Tibial nerve (tissue), 4 donors: ENCODE measurements at places on chromosomes 11 and 22. TPM values are rescaled to one million over a fixed set of nuclear protein-coding genes. Genes with fewer than 3 reads are reported as not detected.
A peak's percentile ranks its signal among the peaks of the same experiment; 100 is the strongest.

DNA sequence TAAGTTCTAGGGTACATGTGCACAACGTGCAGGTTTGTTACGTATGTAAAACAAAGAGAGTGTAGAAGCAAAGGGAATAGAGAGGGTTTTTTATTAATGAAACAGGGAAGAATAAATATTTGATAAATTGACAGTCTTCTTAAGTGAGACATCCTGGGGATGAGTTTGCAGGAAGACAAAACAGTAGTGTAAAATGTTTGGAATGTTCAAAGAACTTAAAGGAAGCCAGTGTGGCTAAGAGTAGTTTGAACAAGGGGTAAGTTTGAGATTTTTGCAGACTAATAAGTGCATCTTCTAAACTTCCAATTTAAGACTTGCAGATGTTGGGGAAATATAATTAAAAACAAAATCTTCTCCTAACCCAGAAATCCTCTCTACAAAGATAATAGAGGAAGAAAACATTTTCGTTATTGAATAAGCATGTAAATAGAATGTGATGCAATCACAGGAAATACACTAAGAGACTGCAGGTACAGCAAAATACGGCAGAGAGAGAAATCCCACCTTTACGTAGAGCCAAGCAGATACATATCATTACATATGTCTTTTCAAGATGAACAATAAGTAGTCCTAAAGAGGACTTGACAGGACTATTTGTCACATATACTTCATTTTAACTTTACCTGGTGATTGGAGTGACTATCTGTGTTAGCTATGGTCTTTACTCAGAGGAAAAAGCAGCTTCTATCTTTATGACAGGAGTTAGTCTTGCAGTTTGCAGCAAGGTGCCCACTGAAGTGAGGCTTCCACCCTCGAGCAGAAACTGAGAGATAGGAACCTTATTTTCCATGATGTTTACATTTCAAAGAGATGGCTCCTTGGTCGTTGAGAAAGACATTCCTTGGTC lies 402.1 kb downstream of the CNTN5 start:
- DNase-seq = no peak
- H3K27ac ChIP-seq = no peak overlapping the region
- H3K27me3 ChIP-seq = no peaks in the 10 kb centered on the region
- no peaks in the 10 kb centered on the region for H3K4me1 ChIP-seq
- no peak overlapping the region for H3K4me3 ChIP-seq

DNA sequence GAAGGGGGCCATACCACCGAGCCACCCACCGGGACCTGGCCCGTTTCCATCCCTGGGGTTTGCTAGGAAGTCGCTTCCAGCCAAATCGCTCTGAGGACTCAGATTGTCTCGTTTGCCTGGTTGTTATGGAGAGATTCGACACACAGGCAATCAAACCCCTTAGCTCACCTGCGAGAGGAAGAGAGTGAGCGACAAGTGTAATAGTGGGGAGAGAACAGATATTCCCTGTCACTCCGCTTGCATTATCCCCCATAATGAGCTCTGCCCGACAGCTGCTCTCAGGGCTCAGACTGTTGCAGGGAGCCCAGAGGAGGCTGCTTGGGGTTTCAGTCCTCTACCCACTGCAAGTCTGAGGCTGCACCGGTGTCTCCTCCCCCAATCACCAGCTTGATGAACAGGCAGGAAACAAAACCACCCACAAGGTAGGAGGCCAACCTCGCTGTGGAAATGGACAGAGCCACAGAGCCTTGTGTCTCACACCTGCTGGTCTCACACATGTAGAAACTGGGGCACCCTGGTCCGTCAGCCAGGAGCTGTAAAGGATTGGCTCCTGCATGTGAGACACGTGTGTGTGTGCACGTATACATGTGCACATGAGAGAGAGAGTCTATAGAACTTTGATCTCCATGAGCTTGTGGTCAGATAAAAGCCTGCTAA lies 351.1 kb downstream of the BUD13 start:
- H3K36me3 ChIP-seq = no peaks in the 10 kb centered on the region
- no peak overlapping the region for H3K4me3 ChIP-seq
- H3K27ac ChIP-seq = no peak overlapping the region
- no peak for DNase-seq
- no peaks in the 10 kb centered on the region for H3K27me3 ChIP-seq

KRTAP5-11 gene
- total RNA-seq = not detected

DNA sequence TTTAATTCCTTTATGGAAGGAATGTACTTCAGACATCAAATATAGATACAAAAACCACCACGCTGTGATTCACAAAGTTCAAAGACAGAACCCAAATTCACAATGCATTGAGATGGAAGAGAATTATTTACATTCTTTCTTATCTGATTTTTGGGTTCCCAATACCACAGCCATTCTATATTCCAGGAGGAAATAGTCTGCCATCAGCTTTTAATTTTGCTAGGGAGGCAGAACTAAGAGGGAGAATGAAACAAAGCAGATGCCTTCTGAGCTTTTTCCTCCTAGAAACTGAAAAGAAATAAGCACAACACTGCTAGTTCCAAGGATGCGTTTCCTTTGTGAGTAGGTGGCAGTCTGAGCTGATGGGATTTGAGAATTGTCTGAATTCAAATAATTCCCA lies 283.0 kb upstream of the NARS2 start:
- DNase-seq = no peak
- no peak overlapping the region for H3K4me3 ChIP-seq
- no peaks in the 10 kb centered on the region for H3K36me3 ChIP-seq
- H3K4me1 ChIP-seq = no peaks in the 10 kb centered on the region
- H3K27me3 ChIP-seq = no peaks in the 10 kb centered on the region

DNA sequence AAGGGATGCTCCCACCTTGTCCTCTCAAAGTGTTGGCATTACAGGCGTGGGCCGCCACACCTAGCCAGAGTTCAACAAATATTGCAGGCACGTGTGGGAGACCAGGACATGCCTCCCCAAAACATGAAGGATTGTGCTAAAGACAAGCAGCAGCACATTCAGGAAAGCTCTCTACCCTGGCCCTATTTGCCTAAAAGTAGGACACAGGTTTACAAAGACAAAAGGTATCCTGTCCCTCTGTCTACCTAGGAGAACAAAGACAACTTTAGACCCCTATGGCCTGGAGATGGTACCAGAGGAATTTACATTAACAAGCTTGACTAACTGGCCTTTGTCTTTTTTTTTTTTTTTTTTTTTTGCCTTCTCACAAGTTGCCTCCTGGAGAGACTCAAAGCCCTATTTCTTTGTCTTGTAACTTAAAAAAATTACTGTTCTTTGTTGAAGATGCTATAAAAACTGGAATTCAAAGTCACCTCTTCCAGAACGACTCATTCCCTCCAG lies 859 bp upstream of the ACCS start:
- no peaks in the 10 kb centered on the region for H3K36me3 ChIP-seq
- no peak for DNase-seq
- peak overlapping the region; percentile 93 for H3K27ac ChIP-seq

DNA sequence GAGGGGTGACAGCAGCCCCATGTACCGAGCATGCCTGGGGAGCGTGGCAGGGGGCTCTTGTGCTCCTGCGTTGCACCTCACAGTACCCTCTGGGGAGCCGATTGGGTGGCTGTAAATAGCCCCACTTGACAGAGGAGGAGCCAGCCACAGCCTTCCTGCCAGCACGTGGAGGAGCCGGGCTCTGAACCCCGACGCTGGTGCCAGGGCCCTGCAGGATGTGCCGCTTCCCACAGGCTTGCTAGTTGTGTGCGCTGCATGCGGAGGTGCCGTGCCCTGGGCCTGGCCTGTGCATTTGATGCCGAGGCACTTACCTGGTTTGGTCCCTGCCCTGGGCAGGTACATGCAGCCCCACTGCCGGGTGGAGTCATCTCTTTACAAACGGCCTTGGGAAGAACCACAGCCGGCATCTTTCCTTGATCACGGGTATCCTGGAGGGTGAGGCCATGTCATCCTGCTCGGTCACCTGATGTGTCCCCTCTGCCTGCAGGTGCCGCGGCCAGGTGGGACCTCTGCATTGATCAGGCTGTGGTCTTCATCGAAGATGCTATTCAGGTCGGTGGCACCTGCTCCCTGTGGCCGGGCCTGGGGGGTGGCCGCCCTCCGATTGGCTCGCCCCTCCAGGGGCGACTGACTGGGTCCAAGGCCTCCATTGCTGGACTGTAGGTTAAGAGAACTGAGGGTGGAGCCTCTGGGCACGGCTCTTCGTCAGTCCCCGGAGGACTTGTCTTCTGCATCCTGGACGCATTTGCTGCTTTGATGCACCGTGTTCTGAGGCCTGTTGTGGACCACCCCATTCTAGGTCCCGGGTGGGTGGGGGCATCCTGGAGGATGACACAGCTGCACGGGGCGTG lies 5.0 kb downstream of the TPCN2 start:
- H3K36me3 ChIP-seq = peaks cover 4% of the 10 kb centered on the region
- no peak overlapping the region for H3K4me3 ChIP-seq
- H3K4me1 ChIP-seq = no peaks in the 10 kb centered on the region
- H3K27me3 ChIP-seq = no peaks in the 10 kb centered on the region
- no peak overlapping the region for H3K27ac ChIP-seq
- DNase-seq = no peak
